ENCODE measurements at places on chromosomes 12 and 14.
A peak's percentile ranks its signal among the peaks of the same experiment; 100 is the strongest.

DNA sequence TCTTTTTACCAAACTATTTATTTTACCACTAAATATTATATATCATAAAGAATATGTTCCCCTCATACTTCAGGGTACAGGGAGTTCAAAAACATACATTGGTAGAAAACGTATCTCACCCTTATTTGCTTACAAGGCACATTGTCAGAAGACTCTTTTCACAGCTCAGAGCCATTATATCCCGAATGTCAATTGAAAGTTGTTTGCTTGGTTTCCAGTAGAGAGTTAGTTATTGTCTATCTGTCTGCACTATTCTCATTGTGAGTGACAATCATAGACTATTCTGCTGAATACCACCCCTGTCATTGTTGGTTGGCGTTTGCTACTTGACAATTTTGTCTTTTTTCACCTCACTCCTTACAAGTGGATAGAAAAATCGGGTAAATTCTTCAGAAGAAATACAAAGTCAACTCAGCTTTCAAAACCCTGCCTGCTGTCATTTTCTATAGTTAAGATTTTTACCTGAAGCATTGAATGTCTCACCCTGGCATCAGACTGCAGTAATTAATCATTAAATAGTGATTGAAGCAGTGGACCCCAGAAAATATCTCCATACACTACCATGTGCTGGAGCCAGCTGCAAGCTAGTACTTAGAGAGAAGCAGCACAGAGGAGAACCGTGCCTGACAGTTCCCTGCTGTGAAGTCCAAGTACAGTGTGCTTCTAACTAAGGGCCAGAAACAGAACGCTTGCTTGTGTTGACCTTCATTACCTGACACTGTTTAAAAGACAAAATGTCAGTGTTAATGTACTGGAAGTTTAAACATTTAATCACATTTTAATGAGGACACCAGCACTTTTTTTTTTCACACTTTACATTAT is 510.6 kb downstream of the RERGL start:
- DNase-seq, result no peak

DNA sequence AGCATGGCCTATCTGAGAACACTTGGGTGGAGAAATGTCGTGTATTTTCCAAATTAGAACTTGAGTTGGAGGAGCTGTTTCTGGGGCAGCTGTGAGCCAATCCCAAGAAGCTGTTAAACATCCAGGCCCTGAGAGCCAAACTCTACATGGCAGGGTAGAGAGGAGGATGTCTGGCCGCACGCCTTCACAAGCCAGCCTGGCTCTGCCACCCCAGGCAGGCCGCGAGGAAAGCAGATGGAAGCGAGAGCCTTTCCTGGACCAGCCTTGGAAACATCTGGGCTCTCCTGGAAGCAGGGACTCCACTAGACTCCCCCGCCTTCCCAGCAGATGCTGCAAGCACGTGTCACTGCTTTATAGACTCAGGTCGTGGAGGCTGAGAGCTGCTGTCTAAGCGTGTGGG is 312.8 kb upstream of the FKBP4 start:
- DNase-seq, result no peak

GRCh38 chr12:31631809-31632208 is 27.7 kb upstream of the ETFBKMT start:
- no peak for DNase-seq

GRCh38 chr12:85866986-85867776 is 6.9 kb upstream of the NTS start:
- DNase-seq, result peak; percentile 58

GRCh38 chr14:94681300-94682060 is 69.3 kb downstream of the SERPINA3 start:
- DNase-seq, result no peak

- no peak for DNase-seq
Measured at GRCh38 chr12:94218233-94218632, 69.9 kb downstream of the PLXNC1 start.

DNA sequence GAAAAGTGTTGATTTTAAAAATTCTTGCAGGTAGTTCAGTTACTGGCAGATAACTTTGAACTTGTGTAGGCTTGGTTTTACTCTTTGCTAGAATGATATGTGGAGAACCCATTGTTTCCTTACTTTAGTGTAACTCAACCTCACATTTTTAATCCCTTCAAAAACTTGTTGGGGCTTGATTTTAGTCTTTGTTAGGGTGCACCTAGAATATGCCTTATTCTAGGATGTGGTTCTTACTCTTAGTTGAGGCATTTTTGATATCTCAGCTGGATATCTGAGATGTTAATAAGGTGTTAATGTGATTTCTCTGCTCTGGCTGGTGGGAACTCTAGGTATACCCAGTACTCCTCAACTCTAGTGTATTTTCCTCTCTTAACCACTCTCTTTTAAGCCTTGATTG is 10.0 kb downstream of the MNAT1 start:
- DNase-seq, result no peak

DNA sequence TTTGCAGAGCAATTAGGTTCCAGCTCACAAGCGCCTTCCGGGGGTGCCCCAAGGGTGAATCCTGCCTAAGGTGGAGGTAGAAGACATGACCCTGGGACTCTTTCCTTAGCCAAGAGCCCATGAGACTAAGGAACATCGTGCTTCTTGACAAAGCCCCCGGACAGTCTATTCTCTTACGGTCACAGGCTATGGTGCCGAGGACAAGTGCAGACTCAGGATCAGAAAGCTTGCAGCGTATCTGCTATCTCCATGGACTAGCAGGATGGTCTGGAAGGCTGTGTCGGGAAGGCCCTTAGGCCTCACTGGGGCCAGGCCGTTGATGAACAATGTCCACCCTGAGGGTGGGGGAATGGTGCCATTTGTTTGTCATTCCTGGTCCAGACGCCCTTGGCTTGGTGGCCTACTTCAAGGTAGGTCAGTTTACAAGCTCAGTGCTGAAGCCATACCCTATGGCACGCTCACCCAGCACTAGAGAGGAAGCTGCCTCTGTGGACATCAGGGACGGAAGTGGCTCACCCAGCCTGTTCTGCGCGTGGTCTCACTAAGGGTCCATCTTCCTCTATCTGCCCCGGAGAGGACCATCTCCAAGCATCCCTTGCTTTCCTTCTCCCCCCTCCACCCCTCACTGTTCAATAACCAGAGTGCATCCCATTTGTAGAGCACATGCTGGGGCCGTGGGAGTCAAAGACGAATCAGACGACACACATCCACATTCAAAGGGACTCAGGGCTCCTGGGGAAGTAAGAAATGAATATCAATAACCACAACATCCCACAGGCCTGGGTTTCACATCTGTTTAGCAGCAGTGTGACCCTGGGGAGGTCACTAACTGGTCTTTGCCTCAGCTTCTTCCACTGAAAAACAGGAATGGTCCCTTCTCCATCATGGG is 45.0 kb upstream of the IQSEC3 start:
- no peak for DNase-seq
